ENCODE measurements at places on chromosomes 3 and 15.

- DNase-seq = no peak
Observed at GRCh38 chr3:171784387-171784786, 25.9 kb downstream of the PLD1 start.

- DNase-seq = no peak
Observed at GRCh38 chr15:51046799-51047449, 47.8 kb downstream of the TNFAIP8L3 start.

GRCh38 chr3:9721015-9721699 is 10.4 kb upstream of the BRPF1 start:
- no peak for DNase-seq

GRCh38 chr3:127234778-127235177 is 41.8 kb downstream of the PRR23E start:
- DNase-seq = no peak

- DNase-seq = no peak
Observed at GRCh38 chr3:65712140-65712539, 326.6 kb downstream of the MAGI1 start.

- DNase-seq = no peak
Observed at GRCh38 chr3:62370858-62371719, 2.3 kb downstream of the FEZF2 start.

- no peak for DNase-seq
Observed at GRCh38 chr15:66692808-66693596, 9.0 kb upstream of the SMAD6 start.

GRCh38 chr15:51706926-51707608 is 25.8 kb downstream of the SCG3 start:
- DNase-seq = no peak

- DNase-seq = no peak
Observed at GRCh38 chr3:24379936-24380335, 114.7 kb downstream of the THRB start.

GRCh38 chr3:58670506-58671135 is 4.0 kb upstream of the FAM3D start:
- no peak for DNase-seq

GRCh38 chr3:157353652-157354051 is 83.0 kb upstream of the PTX3 start:
- no peak for DNase-seq

GRCh38 chr3:99875581-99875928 is 57.9 kb downstream of the CMSS1 start:
- no peak for DNase-seq

DNA sequence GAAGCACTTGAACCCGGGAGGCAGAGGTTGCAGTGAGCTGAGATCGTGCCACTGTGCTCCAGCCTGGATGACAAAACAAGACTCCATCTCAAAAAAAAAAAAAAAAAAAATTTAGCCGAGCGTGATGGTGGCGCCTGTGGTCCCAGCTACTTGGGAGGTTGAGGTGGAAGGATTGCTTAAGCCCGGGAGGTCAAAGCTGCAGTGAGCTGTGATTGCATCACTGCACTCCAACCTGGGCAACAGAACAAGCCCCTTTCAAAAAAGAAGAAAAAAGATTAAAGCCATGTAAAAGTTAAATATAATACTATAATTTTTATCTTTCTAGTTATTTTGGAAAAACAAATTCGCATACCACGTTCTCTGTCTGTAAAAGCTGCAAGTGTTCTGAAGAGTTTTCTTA is 61.9 kb upstream of the SKIL start:
- DNase-seq = no peak

DNA sequence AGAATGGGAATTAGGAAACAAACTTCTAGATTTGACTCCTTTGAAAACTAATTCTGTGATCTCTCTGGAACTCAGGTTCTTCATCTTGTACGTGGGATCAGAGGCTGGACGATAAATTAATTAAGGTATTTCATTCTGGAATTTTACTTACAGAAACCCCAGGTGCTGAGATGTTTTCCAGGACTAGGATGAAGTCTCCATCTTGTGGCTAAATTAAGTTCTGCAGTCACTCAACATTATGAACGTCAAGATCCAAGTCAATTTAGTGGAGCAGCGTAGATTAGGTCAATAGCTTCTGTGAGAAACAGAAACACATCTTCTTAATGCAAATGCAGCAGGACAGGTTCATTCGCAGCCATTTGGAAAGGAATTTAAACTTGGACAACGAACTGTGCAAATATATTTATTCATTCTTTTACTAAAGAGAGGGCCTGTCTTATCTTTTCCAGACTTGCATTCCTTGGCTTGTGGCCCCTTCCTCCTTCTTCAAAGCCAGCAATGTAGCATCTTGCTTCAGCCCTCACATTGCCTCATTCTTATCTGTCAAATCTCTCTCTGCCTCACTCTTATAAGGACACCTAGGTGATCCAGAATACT is 26.7 kb upstream of the TMC3 start:
- DNase-seq = no peak

GRCh38 chr3:104909198-104909597 is 457.5 kb upstream of the ALCAM start:
- no peak for DNase-seq

GRCh38 chr3:73766599-73767381 is 142.0 kb upstream of the PDZRN3 start:
- no peak for DNase-seq

GRCh38 chr15:89885611-89886010 is 8.2 kb downstream of the AP3S2 start:
- DNase-seq = no peak

- no peak for DNase-seq
Observed at GRCh38 chr3:5735896-5736295, 548.4 kb downstream of the EDEM1 start.

- no peak for DNase-seq
Observed at GRCh38 chr15:92095693-92096092, 242.2 kb downstream of the SLCO3A1 start.

DNA sequence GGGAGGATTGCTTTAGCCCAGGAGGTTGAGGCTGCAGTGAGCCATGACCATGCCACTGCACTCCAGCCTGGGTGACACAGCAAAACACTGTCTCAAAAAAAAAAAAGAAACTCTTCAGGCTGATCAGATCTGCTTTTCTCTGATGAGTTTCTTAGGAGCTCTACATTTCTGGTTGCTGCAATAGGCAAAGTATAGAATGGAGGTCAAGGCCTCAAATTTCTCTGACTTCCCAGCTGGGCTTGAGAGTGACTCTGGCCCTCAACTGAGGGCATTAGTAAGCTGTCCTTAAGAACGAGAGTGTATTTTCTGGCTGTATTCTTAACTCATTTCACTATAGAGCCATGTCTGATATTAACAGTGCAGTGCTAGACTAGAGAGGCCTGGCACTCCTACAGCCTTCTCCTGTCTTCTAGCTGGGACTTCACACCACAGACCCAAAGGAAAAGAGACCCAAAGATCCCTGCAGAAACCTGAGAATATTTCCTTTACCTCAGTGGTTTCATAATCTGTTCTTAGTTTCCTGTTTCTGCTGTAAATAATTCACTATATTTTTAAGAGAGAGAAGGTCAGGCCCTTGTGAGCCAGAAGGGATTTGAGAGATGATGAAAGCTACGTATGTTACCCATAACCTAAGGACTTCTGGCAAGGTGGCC is 2.0 kb upstream of the NR1I2 start:
- no peak for DNase-seq

GRCh38 chr3:42451116-42451515 is 40.7 kb upstream of the LYZL4 start:
- no peak for DNase-seq

- DNase-seq = no peak
Observed at GRCh38 chr3:43344520-43344919, 58.2 kb downstream of the SNRK start.

DNA sequence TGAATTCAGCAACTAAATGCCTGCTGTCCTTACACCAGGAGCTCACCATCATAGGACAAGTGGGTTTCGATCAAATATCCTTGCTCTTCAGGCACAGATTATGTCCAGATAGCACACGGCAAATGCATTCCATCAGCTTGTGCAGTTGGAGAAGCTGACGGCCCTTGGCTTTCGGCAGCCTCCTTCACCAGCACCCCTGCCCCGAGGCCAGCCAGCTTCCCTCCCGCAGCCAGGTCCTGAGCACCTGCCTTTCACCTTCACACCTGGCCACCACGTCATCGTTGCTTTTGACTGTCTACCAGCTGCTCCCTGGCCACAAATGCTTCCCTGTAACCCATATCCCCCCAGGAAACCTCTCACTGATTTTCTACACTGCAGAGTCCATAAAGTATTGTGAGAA is 355.5 kb downstream of the OCA2 start:
- no peak for DNase-seq

All from activated CD4-positive, alpha-beta T cell treated with anti-CD3 and anti-CD28 coated beads, Interleukin-2, amount 50 U/mL, for 48 hours (primary cell).